ENCODE measurements at places on chromosomes 4 and X.

- DNase-seq = peak; percentile 61
These were observed 132.8 kb upstream of the FUNDC1 start for GRCh38 chrX:44675362-44676024.

DNA sequence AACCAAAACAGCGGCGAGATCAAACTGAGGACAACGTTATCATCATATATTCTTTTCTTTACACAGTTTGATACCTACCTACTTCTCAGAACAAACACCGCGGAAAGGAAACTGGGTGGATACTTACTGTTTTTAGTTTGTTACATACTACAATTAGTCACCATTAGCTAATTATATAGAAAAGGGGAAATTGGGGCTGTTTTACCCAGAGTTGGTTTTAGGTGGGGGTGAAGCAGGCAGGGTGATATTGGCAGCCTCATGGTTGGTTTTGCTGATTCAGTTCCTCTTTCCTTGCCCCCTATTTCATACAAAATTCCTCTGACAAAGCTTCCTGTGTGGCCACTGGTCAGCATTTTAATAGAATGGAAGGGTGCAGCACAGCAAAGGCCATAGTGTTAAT is 77.8 kb downstream of the SORBS2 start:
- no peak for DNase-seq

DNA sequence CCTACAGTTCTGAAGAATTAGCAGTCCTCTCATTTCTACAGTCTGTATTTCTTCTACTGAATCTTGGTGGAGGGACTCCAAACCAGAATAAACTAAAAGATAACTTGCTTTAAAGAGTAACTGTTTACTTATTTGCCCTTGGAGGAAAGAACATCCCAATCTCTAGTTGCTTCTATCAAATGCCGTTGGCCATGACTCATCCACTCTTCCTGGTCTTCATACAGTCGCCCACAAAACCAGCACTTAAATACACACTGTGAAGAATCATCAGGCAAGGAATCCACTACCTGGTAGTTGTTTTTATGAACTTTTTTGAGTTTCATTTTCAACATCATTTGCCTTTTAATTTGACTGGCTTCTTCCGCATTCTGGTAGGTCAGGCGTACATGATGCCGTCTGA is 14.2 kb downstream of the ZNF518B start:
- DNase-seq = no peak

DNA sequence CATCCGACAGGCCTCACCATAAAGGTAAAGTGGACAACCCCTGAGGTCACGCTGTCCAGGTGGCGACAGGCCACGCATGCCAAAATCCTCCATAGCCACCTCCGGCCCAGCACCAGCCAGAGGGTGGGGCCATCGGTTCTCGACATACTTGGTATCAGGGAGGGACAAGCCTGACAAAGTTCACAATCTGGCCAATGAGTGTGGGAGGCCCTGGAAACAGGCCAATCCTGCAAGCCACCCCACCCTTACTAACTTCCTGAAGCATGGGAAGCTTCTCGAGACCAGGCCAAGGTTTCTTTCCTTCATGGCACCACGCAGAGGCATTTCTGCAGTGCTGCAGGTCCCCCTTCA is 73.8 kb downstream of the MTMR1 start:
- no peak for DNase-seq

- DNase-seq = no peak
These were observed 73.3 kb downstream of the NCAPG start for GRCh38 chr4:17884063-17884462.

DNA sequence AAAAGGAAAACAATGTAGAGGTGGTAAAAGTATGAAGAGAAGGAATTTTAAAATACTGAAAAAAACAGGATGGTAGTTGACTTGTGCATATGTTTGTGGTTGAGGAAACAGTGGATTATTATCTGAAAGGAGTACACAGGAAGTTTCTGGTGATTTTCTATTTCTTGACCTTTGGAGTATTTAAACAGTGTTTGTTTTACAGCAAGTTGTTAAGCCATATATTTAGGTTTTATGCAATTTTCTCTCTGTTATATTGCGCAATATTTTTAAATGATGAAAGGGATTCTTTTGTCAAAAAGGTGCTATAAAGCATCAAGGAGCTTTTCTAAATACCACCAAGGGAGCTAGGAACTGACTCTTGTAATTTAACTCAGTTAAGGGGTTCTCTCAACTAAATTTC is 343.1 kb upstream of the MAOA start:
- DNase-seq = no peak

DNA sequence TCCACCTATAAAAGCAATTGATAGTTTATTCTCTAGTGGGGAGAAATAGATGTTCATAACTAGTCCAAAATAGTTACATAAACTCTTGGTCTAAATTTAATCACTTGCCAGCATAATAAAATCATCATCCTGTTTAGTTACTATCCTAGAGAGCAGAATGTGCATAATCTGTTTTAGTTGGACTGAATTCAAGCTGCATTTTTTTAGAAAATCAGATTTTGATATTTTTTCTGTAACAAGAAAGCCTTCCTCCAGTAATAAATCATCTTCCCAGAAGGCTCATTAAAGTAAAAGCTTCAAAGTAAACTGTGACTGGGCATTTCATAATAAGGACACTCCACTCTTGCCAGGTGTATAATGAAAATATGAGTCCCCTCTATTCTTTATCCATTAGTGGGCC is 453.1 kb downstream of the TRAM1L1 start:
- DNase-seq = no peak

GRCh38 chrX:143095321-143095720 is 69.6 kb downstream of the SPANXN4 start:
- DNase-seq = no peak

DNA sequence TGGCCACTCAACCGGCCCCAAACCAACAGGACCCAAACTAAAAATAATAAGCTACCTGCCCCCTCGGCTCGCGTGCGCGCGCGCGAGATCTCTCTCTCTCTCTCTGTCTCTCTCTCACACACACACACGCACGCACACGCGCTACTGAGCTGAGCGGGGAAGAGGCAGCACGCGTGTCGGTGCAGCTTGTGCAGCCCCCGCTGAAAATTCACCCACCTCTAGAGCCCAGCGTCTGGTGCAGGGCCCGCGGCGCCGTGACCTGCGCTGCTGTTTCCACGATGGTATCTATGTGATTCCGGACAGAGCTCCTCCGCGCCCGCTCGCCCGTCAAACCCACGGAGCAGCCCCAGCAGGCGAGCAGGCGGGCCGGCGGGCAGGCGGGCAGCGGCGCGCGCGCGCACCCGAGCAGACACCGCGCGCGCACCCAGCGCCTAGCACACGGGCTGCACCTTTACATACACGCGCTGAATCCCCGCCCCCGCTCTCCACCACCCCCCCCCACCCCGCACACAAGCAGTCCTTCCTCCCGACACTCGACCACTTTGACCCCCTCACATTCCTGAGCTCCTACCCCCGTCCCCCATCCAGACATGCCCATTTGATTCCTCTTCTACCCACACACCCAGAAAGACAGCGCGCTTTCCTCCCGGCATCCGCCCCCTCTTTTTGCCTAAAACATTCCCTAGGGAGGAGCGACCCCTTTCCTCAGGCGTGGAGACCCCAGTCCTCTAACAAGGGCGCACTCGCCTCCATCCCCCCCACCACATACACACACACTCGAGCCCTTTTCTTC is 1.0 kb downstream of the SLITRK4 start:
- no peak for DNase-seq

GRCh38 chr4:42600578-42600977 is 56.3 kb downstream of the ATP8A1 start:
- no peak for DNase-seq

DNA sequence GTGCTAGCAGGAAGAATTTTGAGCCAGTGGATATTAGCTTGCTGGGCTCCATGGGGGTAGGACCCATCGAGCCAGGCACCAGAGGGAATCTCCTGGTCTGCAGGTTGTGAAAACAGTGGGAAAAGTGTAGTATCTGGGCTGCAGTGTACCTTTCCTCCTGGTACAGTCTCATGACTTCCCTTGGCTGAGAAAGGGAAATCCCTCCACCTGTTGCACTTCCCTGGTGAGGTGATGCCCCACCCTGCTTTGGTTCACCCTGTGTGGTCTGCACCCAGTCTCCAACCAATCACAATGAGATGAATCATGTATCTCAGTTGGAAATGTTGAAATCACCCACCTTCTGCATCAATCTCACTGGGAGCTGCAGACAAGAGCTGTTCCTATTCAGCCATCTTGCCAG is 341.4 kb upstream of the IRS4 start:
- DNase-seq = no peak

- no peak for DNase-seq
These were observed 150.6 kb upstream of the MBNL3 start for GRCh38 chrX:132639446-132639845.

GRCh38 chr4:177511611-177512010 is 69.4 kb upstream of the AGA start:
- no peak for DNase-seq

DNA sequence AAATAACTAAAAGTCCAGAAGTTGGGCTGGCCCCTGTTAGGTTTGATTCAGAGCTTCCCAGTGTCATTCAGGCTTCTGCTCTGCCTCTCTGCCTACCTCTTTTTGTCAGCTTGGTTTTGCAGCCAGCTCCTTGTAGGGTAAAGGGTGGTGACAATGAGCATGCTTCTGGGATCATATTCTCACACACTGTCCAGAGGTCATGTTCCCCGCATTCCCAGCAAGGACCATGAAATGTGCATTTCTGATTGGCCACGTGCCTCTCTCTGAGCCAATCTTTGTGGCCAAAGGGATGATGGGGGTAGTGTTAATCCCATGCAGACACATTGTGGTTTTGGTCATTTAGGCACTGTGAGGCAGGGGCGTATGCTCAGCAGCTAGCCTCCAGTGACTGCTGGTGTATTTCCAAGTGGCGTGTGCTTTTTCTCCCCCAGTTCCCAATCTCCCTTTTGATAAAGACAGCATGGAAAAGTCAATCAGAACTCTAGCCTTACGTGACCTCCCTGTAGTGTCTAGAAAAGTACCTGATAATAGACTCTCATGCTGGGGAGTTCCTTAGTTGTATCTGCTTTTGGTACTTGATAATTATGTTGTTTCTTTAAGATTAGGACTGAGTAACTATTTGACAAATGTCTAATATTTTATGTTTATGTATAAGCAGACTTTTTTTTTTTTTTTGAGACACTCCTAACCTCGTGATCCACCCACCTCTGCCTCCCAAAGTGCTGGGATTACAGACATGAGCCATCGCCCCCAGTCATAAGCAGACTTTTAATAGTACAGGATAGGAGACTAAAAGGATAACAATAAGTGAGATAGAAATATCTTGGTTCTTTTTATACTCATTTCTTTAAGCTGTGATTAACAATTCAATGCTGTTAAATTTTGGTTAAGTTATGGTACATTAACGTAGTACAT is 57.8 kb downstream of the KIAA0232 start:
- no peak for DNase-seq
